ENCODE measurements at places on chromosomes 1 and 21.

- no peak for DNase-seq
Observed at GRCh38 chr1:56028911-56029310, 550.5 kb downstream of the PLPP3 start.

GRCh38 chr21:33367309-33367973 lies 35.8 kb upstream of the IFNGR2 start:
- DNase-seq = no peak

- DNase-seq = no peak
Observed at GRCh38 chr1:81819613-81820012, 18.9 kb downstream of the ADGRL2 start.

- no peak for DNase-seq
Observed at GRCh38 chr1:115299266-115299665, 38.8 kb downstream of the NGF start.

- no peak for DNase-seq
Observed at GRCh38 chr1:188154196-188154595, 1325.4 kb downstream of the PLA2G4A start.

DNA sequence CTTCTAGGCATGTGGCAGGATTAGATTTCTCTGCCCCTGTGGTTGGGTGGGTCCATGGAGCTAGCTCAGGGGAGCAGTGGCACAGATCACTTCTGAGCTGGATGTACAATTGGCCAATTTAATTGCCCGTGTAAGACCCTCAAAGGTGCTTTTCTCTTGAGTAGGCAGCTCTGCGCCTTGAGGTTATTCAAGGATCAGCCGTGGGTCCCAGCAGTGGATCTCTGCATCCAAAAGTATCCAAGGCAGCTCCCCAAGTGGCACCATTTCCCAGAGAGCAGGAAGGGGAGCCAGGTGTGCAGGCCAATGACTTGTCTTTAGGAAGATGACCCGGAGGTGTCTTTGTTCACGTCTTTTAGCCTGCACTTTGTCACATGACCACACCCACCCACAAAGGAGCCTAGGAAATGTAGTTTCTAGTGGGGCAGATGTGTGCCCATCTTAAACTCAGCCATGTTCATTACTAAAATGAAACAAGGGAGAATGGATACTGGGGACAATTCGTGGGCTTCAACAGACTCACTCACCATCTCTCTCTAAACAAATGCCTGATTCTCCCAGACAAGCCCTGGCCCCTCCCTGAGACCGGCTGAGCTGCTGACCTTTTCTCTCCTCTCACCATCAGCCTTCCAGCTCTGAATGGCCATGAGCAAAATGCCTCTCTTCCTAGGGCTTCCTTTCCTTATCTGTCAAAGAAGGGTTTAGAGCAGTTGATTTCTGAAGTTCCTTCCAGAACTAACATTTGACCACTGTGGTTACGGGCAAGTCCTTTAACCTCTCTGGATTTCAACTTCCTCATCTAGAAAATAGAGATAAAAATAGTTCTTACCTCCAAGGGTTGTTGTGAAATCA lies 41.4 kb upstream of the TENT5C start:
- no peak for DNase-seq

DNA sequence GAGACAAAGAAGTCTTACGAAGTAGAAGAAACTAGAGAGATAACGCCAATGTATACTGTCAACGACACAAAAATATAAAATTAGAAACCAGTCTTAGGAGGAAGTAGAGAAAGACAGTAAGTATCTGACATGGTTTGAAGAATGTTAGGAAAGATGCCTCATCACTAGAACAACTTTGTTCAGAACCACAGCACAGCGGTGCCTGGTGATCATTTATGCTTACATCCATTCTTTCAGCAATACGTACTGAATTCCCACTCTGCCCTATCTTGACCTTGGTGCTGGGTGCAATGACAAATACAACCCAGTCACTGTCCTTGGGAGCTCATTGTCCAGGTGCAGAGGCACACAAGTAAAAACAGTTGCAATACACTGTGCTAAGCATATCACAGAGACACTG lies 104.4 kb downstream of the TM2D1 start:
- no peak for DNase-seq

GRCh38 chr1:204866051-204866596 lies 4.5 kb upstream of the NFASC start:
- no peak for DNase-seq

GRCh38 chr1:204888294-204888693 lies 17.6 kb downstream of the NFASC start:
- no peak for DNase-seq

DNA sequence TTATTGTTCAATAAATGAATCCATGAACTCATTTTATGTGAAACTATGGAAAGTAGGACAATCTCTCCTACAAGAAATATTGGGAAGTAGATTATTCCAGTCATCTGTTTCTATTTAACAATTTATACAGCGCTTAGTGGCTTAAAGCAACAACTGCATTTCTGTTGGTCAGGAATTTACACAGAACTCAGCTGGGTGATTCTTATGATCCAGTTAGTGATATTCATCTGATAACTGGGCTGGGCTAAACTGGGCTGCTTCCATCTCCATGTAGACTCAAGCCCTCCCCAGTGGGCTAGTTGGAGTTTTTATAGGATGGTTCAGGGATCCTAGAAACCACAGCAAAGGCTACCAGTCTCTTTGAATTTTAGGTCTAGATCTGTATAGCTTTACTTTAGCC lies 497.9 kb upstream of the NEGR1 start:
- DNase-seq = no peak

DNA sequence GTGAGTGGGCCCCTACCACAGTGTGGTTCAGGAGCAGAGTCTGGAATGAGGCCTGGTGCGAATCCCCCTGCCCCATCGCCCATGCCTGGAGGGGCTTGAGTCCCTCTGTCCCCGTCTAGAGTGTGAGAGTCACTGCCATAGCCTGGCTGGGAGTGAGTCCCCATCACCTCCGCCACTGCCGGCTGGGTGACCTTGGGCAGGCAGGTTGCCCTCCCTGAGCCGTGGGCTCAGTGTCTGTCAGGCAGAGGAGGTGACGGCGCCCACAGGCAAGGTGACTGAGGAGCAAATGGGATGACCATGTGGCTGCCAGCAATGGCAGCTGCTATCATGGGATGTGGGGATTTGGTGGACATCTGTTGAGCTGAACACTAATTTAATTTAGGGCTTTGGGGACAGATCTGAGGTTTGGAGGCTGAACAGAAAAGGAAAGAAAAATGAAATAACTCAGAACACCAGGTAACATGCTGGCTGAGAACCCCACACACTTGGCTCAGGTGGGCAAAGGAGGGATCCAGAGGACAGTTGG lies 38.1 kb upstream of the GPR153 start:
- DNase-seq = no peak

DNA sequence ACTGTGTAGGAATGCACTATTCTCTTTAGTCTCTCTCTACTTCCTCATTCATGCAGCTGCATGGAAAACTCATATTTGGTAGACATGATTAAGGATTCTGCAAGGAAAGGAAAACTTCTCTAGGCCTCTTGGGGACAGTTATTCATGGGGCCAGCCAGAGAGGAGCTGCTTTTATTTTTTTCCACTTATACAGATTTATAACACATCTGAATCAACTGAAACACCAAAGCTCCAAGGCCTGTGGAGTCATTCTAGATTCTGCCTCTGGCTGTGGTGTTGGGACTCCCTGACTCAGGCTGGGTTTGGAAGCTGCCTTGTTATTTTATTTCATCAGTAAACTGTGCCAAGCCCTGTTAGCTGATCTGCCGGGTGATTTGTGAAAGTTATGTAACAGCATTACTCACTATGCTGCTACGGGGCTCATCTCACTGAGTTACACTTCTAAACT lies 83.9 kb upstream of the EDEM3 start:
- peak; percentile 2 for DNase-seq

DNA sequence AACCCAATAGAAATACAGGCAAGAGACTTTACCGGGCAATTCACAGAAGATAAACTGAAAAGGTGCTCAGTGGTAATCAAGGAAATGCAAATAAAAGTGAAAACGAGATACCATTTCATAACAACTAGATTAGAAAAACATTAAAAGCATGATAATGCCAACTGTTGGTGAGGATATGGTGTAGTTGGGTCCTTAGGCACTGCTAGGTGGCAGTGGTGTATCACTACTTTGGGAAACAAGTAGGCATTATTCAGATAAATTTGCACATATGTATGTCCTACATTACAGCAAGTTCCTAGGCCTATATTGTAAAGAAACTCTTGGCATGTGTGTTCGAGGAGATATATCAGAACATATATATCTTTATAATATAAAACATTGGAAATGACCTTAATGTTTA lies 31.0 kb downstream of the AZIN2 start:
- no peak for DNase-seq

DNA sequence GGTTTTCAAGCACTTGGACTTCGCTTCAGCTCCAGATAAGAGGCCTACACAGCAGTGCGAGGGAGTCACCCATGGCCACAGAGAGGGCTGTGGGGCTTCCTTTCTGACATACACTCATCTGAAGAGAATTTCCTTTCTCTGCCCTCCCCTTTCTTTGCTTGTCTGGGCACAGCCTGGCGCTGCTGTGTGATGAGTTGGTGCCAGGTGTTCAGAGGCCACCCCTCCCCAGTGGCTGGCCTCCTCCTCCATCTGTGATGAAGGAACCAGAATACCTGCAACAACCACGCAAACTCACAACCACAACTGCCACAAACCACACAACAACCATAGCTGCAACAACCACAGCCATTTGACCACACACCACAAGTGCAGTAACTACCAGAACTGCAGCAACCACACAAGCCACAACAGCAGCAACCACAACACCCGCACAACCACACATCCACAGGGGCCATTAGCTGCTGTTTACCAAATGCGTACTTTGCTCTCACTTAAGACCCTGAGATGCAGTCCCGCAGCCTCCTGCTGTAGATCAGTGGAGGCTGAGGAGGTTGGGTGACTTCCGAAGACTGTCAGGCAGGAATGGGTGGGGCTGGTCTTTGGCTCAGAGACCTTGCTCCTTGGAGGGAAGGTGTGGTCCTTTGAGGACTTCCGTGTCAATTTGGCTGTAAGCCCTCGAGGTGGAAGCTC lies 71.1 kb downstream of the IER5 start:
- peak; percentile 66 for DNase-seq

- no peak for DNase-seq
Observed at GRCh38 chr1:46569884-46570725, 18.7 kb upstream of the KNCN start.

DNA sequence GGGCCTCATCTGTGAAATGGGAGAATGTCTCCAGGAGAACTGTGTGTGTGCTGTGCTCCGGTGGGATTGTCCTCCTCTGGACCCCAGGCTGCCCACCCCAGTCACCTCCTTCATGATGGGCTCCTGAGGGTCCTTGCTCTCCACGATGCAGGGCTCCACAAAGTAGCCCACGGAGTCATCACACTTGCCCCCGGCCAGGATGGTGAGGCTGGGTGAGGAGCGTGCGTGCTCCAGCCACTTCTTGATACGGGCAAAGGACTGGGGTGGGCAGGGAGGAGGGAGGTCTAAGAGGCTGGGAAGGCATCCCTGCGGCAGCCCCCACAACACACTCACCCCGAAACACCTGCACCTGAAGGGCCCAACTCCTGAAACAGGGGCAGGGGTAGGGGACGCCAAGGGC lies 16.8 kb upstream of the TAS1R2 start:
- DNase-seq = no peak

GRCh38 chr1:53559854-53560580 lies 100.8 kb downstream of the DMRTB1 start:
- DNase-seq = no peak

- no peak for DNase-seq
Observed at GRCh38 chr1:147171399-147172167, 687 bp downstream of the PRKAB2 start.

DNA sequence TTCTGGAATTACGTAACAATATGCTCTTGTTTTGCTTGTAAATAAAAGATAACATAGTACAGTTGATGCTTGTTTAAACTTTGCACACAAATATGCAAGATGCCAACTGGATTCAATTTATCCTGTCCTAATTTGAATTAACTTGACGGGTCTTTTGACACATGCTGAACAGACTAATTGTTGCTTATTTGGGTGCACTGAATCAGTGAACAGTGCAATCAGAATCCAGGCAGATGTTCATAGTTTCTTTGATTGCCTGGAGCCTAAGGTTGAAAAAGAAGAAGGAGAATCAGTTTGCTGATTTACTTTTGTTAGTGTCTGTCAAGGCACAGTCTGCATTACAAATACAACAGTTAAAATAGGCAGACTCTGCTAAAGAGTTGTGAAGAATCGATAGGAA lies 307.9 kb downstream of the COL11A1 start:
- no peak for DNase-seq

DNA sequence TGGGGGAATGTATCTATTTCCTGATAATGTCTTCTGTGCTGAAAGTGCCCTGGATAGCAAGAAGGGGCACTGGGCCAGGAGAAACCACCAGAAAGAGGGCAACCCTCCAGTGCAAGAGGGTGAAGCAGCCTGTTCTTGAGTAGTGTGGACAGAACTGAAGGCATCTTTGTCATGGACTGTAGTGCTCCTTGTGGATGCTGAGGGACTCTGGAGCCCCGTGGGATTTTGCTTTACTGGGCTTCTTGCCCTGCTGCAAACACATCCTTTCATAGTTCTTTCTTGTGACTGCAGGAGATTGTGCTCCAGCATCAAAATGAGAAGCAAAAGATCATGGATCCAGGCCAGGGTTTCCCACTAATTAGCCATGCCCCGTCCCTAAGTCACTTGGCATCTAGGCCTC lies 300.6 kb downstream of the ZNF326 start:
- DNase-seq = no peak

GRCh38 chr1:244218220-244218619 lies 167.1 kb downstream of the ZBTB18 start:
- DNase-seq = no peak

DNA sequence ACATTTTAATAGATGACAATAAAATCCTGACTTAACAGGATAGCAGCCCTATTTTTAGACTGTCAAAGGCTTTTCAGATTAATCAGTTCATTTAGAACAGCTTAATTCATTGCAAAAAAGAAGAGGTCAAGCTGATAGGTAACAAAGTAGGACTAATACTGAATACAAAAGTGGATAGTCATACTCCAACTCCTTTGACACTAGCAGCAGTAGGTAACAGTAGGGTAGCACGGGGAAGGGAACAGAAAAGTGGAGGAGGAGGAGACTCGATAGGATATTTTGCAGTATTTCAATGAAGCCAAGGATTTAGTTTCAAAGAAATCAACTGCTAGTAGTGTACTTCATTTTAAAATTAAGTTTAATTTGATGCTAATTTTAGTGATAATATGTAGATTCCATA lies 51.1 kb downstream of the USP1 start:
- no peak for DNase-seq

- no peak for DNase-seq
Observed at GRCh38 chr1:79594121-79594698, 587.7 kb upstream of the ADGRL4 start.

- no peak for DNase-seq
Observed at GRCh38 chr1:245915406-245915805, 591.7 kb downstream of the SMYD3 start.

- DNase-seq = no peak
Observed at GRCh38 chr1:238727670-238728069, 658.7 kb upstream of the CHRM3 start.

DNA sequence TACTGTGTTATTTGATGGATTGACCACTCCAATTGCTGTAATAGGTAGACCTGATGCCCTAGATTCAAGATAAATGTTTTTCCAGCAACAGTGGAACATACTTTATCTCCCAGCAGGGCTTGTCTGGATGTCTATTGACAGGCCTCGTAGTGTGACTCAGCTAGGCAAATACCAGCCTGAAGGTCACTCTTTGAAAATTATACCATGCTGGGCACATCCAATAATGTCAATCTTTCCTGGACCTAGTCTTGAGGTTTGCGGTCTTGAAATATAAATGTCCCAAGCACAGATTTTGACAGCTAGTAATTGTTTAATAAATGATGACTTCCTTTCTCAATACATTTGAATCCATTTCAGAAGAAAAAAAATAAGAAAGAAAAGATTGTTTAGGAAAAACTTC lies 1138.0 kb upstream of the TMPRSS15 start:
- no peak for DNase-seq

GRCh38 chr1:8727809-8728213 lies 89.6 kb downstream of the RERE start:
- DNase-seq = no peak
